ENCODE measurements at places on chromosomes 11 and 22. TPM values are rescaled to one million over a fixed set of nuclear protein-coding genes. Genes with fewer than 3 reads are reported as not detected.

Gene C11orf65
- not detected for total RNA-seq

Gene GAS2
- 0.37 TPM for total RNA-seq

Gene CARNS1
- total RNA-seq: 0.35 TPM

Gene BTBD18
- not detected for total RNA-seq

Gene SELENOH
- total RNA-seq: 161 TPM

Gene PIH1D2
- 1.8 TPM for total RNA-seq

Gene PRR14L
- 47.5 TPM for total RNA-seq

Gene ANO5
- total RNA-seq: 1.3 TPM

Gene ART1
- total RNA-seq: not detected

Gene AGBL2
- 0.86 TPM for total RNA-seq

Gene DNAJB7
- not detected for total RNA-seq

Gene TMEM151A
- not detected for total RNA-seq

Gene EMSY
- total RNA-seq: 23.4 TPM

Gene TFIP11
- 49.8 TPM for total RNA-seq

Gene NXPE1
- total RNA-seq: not detected

Gene APBB1
- 48.0 TPM for total RNA-seq

Gene EIF3D
- 201 TPM for total RNA-seq
